ENCODE measurements at places on chromosomes 12 and 14.

DNA sequence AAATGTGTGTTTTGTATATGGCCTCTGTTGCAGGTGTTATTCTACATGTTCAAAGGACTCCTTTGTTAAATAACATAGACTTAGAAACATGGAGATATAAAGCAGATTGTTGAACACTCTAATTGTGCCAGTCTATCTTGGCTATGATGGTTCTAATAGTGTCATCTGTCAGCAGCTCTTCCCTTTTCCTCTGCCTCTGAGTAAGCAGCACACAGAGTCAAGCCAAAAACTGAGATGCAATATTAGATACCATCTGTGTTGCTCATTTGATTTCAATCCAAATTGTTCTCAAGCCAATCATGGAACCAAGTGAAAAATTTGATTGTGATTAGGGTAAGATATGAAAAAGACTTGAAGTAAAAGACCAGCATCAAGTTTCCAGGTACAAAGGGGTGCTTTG, 871.1 kb upstream of the MGAT4C start:
- DNase-seq = peak; percentile 62

GRCh38 chr12:19915392-19916195, 452.7 kb upstream of the PDE3A start:
- no peak for DNase-seq

- no peak for DNase-seq
Measured at GRCh38 chr14:89598548-89599186, 181.6 kb upstream of the FOXN3 start.

GRCh38 chr12:107541001-107541705, 144.4 kb upstream of the PWP1 start:
- DNase-seq = no peak

DNA sequence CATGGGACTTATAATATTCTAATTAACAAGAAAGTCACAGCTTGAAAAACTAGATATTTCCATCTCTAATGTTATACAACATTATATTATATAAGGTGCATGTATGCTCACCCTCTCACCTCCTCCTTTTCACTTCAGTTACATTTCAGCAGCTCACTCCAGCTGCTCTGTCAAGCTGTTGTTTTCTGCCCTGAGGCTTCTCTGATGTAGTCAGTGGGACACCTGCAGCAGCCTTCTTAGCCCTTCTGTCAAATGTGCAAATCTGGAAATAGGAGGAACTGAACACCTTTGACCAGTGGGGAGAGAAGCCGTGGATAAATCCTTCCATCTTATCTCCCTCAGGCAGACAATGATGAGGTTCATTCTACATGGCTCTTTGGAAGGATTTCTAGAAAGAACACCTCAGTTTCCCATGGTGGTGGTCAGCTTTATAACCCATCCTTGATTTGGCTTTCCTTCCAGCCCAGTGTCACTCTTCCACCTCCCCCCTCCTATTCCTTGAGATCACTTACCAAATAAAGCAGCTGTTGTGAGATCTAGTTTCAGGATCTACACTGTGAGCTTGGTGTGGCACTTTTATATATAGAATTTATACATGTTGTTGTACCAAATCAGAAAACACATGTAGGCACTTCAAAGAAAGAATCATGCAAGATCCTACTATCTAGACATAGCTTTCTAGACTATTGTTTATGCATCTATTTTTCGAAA, 79.6 kb upstream of the STK38L start:
- DNase-seq = no peak

DNA sequence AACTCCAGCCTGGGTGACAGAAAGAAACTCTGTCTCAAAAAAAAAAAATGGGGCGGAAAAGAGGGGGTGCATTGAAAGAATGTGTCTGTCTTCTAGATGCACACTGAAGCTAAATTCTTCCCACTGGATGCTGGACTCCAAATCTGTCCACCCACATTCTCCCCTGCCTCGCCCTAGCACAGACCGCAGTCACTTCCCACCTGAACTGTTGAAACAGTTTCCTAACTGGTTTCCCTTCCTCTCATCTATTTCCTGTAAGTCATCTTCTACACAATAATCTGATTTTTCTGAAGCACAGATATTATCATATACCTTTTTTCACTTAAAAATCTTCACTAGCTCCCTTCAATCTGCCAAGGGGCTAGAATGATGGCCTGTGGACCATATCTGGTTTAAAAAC, 1.5 kb upstream of the HCAR1 start:
- no peak for DNase-seq

DNA sequence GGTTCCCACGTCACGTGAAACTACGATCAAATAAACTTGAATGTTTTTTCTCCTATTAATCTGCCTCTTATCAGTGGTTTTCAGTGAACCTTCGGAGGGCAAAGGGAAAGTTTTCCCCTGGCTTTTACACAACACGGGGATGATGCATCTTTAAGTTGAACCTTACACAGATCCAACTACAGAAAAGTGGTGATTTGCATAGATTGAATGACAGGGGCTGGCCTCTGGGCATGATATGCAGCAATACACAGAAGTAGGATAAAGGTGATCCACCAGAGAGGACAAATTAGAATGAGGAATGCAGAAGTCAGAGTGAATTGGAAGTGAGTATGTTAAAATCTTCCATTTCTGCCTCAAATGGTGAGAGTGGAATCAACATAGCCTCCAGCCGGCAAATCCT, 11.6 kb downstream of the GSG1 start:
- DNase-seq = no peak

- DNase-seq = no peak
Measured at GRCh38 chr12:56296295-56296694, 3.8 kb downstream of the CS start.
